ENCODE measurements at places on chromosomes 4 and X.

GRCh38 chr4:68995292-68995691 is 43.7 kb upstream of the UGT2A3 start:
- DNase-seq, result no peak

DNA sequence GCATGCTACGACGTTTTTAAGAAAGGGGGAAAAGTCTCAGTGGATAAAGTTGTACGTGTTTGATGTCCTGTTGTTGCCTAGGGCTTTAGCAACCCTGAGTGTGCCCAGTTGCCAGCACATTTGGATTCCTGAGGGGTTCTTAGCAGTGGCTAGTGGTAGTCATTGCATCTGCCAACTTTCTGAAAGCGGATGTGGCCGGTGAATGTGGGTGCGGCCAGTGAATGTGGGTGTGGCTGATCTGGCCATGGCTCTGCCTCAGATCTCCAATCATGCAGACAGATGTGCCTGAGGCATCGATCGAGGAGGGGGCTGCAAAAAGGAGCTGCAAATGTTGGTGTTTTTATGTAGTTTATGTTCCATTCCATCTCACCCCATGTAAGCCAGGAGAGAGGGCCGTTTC is 41.5 kb upstream of the FAT1 start:
- no peak for DNase-seq

- peak; percentile 14 for DNase-seq
Measured at GRCh38 chr4:43709443-43709842, 739.2 kb downstream of the KCTD8 start.

- DNase-seq, result no peak
Measured at GRCh38 chr4:8195841-8196458, 3.1 kb upstream of the SH3TC1 start.

DNA sequence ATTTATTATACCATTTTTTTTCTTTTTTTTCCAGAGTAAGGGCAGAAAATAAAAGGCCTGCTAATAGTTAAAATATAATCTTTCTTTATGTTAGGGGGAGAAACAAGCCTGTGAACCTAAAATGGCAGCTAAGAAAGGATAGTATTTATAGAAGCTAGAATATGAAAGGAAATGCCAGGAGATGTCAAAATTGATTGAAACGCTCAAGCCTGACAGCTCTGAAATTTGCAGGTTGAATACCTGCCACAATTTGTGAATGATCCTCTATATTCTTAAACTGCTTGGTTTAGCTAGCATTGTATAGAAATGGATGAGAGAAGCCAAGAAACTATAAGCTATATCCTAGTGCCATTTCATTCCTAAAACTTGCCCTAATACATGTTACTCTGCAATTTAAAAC is 757.3 kb upstream of the PABPC4L start:
- no peak for DNase-seq

DNA sequence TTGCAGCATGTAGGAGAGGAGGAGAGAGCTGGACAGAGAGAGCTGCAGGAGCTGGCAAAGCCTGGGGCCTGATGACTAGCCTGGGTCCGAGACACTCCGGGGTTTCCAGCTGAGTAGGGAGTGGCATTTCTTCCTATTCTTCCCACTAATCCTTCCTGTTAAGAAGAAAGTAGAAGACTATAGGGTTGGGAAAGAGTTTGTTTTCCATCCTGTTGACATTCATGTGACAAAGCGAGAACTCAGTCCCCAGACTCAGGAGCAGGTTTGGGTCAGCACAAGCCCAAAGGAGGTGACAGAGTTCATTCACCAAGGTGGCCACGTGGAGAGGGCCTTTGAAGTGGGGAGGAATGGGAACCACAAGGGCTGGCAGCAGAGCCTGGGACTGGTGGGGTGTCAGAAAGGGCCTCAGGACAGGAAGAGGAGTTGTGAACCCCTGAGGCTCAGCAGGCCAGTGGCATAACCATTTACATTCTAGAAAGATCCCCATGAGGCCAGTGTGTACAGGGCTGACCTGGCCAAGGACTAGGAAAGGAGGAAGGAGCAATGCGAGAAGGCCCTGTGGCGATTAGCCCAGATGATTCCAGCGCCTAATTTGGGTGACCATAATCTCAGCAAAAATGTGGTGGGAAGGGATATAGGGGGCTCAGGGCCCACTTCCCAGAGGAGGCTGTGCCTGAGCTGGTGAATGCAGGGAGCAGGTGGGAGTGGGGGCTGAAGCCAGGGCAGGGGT is 3.3 kb upstream of the HAUS3 start:
- no peak for DNase-seq

- DNase-seq, result no peak
Measured at GRCh38 chrX:154809939-154810665, 4.8 kb upstream of the MPP1 start.

DNA sequence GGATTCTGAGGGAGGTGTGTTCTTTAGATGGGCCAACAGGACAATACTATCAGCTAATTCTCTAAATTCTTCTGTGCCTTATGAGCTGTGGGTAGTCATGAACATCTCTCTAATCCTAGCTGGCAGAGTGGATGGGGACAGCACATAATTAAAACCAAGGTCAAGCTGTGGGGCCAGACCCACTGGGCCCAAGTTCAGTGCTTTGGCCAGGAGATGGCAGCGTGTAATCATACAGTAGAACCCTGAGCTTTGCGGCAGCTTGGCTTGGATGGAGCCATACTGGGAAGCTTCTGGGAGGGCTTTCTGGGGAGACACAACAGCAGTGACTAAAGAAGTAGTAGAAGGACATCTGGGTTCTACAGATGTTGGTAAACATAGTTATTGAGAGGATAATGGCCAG is 140.3 kb upstream of the CXCL13 start:
- DNase-seq, result no peak

DNA sequence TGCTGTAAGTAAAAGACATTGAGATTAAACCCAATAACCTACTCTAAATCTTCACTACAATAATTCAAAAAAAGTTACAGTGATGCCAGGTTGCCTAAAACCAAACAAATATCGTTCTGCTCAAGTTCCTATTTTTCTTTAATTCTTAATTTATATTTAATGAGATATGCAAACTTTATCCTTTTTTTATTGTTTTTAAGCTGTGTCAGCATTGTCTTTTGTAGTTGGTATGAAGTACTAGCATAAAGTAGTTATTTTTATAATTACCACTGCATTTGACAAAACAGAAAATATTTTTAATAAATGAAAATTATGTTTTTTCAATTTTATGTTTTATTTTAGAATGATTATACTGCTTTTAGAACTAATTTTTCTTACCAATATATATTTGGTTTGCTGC is 1431.1 kb upstream of the PCDH7 start:
- DNase-seq, result no peak

- DNase-seq, result no peak
Measured at GRCh38 chrX:9690046-9690445, 75.6 kb downstream of the GPR143 start.

GRCh38 chrX:30904632-30905031 is 15.6 kb upstream of the TAB3 start:
- DNase-seq, result no peak

- DNase-seq, result no peak
Measured at GRCh38 chr4:15938182-15938581, 358 bp downstream of the FGFBP1 start.

GRCh38 chr4:1239950-1240307 is 9.0 kb downstream of the CTBP1 start:
- DNase-seq, result no peak

GRCh38 chr4:1619151-1619672 is 64.9 kb downstream of the FAM53A start:
- DNase-seq, result no peak

GRCh38 chr4:168529257-168529656 is 32.4 kb downstream of the PALLD start:
- DNase-seq, result no peak

- DNase-seq, result no peak
Measured at GRCh38 chr4:138267835-138268234, 25.7 kb upstream of the SLC7A11 start.

DNA sequence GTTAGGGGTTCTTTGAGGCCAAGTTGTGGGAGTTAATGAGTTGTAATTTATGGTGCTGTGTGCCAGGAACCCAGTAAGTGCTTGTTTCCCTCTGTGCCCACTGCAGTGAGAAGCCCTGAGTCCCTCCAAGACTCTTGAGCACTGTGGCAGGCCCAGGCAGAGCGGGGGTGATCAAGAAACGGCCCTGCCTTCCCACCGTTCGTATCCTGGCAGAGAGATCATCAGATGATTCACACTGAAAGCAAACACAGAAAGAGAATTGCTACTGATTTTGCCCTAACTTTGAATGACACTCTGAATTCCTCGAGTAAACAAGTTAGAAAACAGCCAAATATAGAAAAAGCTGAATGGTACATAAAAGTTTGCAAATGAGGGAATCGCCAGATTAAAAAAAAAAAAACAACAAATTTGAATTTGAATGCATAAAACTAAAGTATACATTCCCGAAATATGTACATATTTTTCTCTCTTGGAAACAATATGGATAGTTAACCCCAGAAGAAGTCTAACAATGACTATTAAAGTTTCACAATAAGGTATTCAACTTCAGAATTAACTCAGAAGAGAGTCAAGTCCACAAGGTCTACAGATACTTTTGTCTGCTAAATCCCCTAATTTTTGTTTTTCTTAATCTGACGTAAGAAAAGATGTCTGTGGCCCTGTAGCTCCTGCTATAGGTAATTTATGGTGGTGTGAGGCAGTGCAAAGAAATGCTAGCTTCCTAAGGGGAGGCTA is 71.8 kb downstream of the AFAP1 start:
- no peak for DNase-seq

DNA sequence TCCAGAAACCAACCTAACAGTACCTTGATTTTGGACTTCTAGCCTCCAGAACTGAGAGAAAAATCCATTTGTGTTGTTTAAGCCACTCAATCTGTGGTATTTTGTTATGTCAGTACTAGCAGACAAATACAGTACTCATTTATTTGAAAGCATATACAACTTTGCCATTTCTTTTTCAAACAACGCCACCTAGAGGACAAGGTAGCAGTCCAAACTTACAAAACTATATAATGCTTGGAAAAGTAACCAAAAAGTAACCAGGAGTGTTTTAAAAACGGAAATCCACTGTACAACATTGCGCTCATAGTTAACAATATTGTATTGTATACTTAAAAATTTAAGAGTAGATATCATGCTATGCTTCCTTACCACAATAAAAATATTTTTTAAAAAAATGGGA is 37.0 kb upstream of the FGF13 start:
- DNase-seq, result peak; percentile 11

DNA sequence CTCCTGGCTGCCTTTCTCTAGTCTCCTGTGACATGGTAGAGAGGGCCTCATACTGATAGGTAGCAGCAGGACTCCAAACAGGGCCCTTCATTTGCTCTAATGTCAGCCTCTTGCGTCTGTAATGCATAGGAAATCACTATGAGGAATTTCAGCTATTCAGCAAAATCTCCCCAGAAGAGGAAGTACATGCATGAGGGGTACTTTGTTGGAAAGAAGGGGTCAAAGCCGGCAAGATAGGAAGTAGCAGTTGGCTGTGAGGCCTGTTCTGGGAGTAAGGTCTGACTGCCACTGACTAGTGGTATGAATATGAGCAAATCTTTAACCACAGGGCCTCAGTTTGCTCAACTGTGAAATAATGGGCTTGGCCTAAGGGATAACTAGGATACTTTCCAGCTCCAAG is 283.2 kb downstream of the ARHGAP10 start:
- no peak for DNase-seq

- DNase-seq, result no peak
Measured at GRCh38 chr4:123127218-123127617, 204.8 kb upstream of the NUDT6 start.

- no peak for DNase-seq
Measured at GRCh38 chrX:150182161-150182560, 181.0 kb upstream of the MAMLD1 start.

GRCh38 chrX:31609130-31609529 is 537.3 kb upstream of the FTHL17 start:
- no peak for DNase-seq

- no peak for DNase-seq
Measured at GRCh38 chr4:123986268-123986798, 589.7 kb downstream of the SPRY1 start.

- no peak for DNase-seq
Measured at GRCh38 chrX:154484255-154485149, 1.9 kb downstream of the UBL4A start.

- peak; percentile 8 for DNase-seq
Measured at GRCh38 chr4:26557164-26557563, 26.7 kb upstream of the TBC1D19 start.

DNA sequence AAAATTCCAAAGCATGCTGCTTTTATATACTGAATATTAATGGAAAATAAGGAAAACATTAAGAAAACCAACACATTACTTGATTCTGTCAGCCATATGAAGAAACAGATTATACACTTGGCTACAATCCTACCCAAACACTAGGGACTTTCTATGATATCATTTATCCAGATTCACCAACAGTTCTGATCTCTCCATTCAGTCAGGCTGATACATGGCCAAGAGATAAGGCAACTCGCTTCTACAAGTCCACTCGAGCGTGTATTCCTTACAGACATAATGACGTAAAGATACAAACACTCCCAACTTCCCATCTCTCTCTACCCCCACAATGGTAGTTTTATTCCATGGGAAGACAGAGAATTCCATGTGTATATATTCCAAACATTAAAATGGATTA is 44.5 kb downstream of the NEK1 start:
- no peak for DNase-seq

- no peak for DNase-seq
Measured at GRCh38 chr4:161291222-161291621, 872.6 kb downstream of the FSTL5 start.

GRCh38 chrX:101223226-101223625 is 3.6 kb downstream of the DRP2 start:
- DNase-seq, result no peak
